PC-3 (cell line): ENCODE measurements at places on chromosomes 3 and 15. TPM values are rescaled to one million over a fixed set of nuclear protein-coding genes. Genes with fewer than 3 reads are reported as not detected.

GRCh38 chr3:156409694-156410093, 145.2 kb downstream of the SSR3 start:
- DNase-seq, result no peak

GRCh38 chr3:42658091-42658770, 4.7 kb downstream of the ZBTB47 start:
- DNase-seq, result no peak

The ATP10A gene
- 2.6 and 5.0 TPM in 2 replicates for total RNA-seq

- DNase-seq, result no peak
Observed at GRCh38 chr3:17423786-17424536, 318.5 kb downstream of the TBC1D5 start.

GRCh38 chr3:98695796-98696195, 67.3 kb upstream of the ST3GAL6 start:
- DNase-seq, result peak; percentile 79

GRCh38 chr3:94643400-94643799, 580.5 kb downstream of the NSUN3 start:
- no peak for DNase-seq
